ENCODE measurements at places on chromosomes 12 and 14.

DNA sequence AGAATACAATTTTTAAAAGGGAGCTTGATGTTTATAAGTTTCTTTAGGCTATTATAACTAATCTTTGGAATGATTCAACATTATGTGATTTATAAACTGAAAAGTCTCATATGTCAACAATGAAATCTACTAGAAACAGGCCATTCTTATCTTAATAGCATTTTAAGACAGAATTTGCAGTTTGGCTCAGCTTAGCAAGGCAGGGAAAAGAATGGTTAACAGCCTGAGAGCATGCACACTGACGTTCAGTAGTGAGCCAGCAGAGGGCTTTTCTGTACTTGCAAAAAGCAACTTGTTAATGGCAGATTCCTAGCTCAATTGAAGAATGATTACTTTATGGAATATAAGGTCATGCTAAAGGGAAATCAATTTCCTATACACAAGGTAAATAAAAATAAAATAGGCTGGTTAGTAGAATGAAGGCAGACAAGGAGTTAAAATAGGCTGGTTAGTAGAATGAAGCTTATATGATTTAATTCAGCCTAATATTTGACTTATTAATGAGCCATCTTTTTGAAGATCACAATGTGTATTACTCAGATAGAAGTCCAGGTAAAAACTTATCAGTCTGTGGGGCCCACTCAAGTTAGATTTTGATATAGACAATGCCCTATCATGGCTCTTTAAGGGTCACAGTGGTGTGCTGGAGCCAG lies 95.9 kb downstream of the OTOGL start:
- peak; percentile 52 for DNase-seq

GRCh38 chr14:56136571-56137452 lies 18.6 kb downstream of the PELI2 start:
- no peak for DNase-seq

GRCh38 chr14:89810101-89810500 lies 144.4 kb downstream of the EFCAB11 start:
- DNase-seq, result no peak

GRCh38 chr12:55642669-55643068 lies 6.0 kb downstream of the OR10P1 start:
- DNase-seq, result no peak

GRCh38 chr12:6551496-6552139 lies 4.2 kb downstream of the IFFO1 start:
- DNase-seq, result no peak

DNA sequence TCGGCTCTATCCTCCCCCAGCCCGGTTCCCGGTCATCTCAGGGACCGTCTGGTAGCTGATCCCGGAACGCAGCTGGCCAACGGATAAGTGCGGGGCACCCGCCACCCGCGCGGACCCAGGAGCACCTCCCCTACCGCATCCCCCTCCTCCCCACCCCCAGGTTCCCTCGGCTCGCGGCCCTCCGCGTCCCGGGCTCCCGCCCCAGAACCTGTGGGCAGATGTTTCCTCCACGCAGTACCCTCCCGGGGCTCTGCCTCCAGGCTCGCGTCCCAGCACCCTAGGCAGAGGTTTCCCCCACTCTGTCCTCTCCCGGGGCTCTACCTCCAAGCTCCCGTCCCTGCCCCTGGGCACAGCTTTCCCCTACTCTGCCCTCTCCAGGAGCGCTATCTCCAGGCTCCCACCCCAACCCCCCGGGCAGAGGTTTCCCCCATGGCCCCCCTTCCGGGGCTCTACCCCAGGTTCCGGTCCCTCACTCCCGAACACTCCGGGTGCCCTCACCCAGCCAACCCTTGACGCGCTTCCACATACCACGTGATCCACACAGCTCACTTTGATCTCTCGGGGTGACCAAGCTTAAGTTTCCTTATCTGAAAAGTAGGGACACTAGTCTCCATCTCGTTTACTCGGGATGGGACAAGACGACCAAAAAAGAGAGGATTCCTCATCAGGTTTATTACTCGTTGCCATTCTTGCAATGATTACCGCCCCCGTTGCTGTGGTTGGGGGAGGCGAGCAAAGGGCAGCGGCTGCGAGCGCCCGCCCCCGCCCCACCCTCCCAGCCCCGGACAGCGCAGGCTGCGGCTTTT lies at the start of gene CCDC38:
Gene CCDC38, minus strand, starts transcription at position 91 of the 806 bp plus-strand sequence. CDS start 6,105 bp downstream, outside the sequence.
- peak; percentile 18 for DNase-seq

DNA sequence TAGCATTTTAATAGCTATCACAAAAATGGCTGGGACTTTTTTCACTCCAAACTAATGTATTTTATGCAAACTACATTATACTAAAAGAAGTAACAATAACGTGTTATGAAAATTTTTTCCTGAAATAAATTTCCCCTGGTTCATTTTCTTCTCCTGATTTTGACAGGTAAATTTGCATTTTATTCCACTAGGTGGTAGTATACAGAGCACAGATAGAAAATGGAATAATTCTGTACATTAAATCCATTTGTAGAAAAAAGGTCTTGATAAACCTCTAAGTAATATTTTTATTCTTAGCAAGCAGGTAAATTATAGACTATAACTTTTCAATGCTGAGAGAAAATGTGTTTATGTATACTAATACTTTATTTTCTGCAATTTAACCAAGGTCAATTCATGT lies 96.5 kb downstream of the BCAT1 start:
- DNase-seq, result no peak

DNA sequence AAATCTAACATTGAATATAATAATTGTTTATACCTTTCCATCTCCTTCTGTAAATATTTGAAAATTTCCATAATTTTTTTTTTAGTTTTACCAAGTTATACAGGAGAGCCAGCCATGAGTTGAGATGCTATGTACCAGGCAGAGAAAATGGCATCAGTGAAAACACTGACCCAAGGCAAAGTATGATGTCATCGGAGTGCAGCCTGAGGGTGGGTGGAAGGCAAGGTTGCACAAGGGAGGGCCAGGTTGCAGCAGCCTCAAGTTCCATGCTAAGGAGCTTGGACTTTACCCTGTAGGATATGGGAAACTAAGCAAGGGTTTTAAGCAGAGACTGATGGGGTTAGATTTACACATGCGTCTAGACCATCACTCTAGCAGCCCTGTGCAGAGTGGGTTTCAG lies 441.1 kb downstream of the BCAT1 start:
- no peak for DNase-seq

DNA sequence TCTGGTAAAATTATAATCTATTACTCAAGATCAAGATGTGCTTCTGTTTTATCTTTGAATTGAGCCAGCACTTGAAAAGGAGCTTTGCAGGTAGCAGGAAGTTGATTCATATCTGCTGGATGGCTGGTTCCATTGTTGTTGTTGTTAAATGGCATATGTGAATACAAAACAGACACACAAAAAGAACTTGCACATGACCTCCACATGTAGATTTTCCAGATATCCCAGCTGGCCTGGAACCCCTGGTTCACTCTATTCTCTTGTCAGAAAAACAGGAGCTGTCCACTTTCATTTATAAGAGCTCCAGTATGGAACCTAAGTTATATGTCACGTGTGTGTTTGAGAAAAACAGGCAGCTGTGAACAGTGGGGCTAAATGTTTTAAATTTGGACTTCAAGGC lies 273.9 kb downstream of the TMEM132D start:
- no peak for DNase-seq

- no peak for DNase-seq
Observed at GRCh38 chr12:111361073-111361716, 7.7 kb downstream of the PHETA1 start.

DNA sequence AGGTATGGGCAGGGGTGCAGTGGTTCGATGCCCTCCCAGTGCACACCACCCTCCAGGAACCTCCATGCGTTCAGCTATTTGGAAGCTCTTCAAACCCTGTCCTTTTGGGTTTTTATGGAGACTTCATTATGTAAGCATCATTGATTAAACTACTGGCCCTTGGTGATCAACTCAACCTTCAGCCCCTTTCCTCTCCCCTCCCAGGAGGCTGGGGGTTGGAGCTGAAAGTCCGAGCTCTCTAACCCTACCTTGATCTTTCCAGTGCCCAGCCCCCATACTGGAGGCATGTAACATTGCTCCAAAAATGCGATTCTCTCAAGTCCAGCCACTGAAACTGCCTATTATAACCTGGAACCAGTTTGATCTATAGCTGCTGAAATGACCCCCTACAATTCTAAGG lies 188.1 kb downstream of the IPO8 start:
- no peak for DNase-seq

DNA sequence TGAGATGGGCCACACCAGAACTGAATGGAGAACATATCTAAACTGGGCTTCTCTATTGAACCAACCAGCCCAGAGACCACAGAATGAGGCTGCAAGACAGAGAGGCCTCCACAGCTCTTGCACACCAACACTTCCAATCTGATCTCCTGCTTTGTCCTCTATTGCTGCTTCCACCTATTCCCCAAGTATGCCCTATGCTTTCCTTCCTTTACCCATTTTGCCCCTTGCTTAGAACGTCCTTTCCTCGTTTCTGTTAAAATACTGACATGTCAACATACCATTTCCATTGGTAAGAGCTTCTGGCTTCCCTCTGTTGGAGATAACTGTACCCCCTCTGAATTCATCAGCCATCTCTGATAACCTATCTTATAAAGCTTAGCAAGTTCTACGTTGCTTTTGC lies 2.8 kb downstream of the SLC2A13 start:
- DNase-seq, result no peak

- no peak for DNase-seq
Observed at GRCh38 chr12:14390870-14391530, 25.5 kb downstream of the ATF7IP start.

GRCh38 chr14:50839048-50839447 lies 8.1 kb upstream of the NIN start:
- DNase-seq, result no peak

DNA sequence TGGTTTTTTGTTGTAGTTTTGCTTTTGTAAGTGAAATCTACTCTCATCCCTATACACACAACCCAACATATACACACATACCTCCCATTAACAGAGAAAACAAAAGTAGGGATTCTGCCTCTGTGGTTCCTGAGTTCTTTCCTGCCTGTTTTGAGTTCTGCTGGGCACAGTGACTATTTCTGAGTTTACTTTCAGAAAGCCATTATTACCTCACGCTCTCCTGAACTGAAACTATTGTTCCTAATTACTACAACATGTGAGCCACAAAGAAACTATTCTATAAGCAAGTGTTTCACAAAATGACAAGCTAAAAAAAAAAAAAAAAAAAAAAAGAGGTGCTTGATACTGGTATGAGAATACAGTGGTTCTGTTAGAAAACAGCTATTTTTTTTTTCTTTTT lies 110.9 kb downstream of the ALG10B start:
- DNase-seq, result no peak

GRCh38 chr12:124388679-124389137 lies 93.8 kb downstream of the RFLNA start:
- no peak for DNase-seq

DNA sequence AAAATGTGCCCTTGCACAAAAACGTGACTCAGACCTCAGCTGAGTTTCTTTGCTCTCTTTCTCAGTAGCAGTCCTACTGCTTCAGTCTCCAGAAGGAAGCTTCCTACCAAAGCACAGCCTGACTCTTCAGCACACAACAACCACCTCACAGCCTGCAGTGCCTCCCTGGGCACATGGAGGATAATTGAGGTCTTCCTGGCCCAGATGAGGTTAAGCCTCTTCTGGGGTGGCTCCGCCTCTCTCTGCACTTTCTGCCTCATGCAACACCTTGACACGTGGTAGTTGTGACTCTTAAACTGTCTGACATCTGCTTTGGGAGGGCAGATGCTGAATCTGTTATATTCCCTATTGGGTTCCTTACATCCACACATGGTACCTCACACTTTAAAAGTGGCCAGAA lies 33.8 kb downstream of the GIT2 start:
- DNase-seq, result no peak

DNA sequence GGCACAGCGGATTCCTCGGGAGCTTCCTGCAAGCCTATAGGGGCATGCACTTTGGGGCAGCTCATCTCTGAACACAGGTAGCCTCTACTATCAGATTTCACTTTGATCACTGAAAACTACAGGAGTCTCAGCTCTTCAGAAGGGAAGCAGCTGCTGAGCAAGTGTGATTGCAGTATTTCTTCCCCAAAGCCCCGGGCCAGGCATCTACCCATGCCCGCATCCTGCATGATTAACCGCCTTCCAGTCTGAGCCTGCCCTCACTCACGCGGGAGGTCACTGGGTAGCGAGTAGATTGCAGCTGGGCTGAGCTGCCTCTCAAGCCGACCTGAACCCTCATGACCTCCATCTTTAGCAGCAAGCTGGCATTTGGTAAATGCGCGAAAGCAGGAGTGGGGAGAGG lies 334.7 kb downstream of the DPF3 start:
- DNase-seq, result no peak

GRCh38 chr14:101476916-101477553 lies 84.3 kb upstream of the DIO3 start:
- DNase-seq, result no peak

DNA sequence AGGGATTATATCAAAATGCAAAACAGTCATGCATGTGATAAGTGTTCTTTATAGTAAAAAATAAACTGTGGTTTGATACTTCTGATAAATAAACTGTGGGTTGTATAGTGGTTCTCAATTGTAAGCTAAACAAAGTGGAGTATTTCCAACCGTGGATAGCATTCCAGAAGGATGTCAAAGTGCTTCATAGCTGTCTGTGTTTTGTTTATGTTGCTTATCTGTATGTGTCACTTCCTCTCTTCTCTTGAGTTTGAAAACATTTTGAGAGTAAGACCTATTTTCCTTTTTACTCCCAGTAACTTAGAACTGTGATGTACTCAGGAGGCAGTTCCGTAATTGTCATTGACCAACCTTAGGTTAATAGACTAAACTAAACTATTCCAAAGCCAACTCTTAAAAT lies 415.8 kb downstream of the TMTC2 start:
- no peak for DNase-seq

GRCh38 chr12:114742363-114742762 lies 58.4 kb upstream of the TBX3 start:
- DNase-seq, result no peak

DNA sequence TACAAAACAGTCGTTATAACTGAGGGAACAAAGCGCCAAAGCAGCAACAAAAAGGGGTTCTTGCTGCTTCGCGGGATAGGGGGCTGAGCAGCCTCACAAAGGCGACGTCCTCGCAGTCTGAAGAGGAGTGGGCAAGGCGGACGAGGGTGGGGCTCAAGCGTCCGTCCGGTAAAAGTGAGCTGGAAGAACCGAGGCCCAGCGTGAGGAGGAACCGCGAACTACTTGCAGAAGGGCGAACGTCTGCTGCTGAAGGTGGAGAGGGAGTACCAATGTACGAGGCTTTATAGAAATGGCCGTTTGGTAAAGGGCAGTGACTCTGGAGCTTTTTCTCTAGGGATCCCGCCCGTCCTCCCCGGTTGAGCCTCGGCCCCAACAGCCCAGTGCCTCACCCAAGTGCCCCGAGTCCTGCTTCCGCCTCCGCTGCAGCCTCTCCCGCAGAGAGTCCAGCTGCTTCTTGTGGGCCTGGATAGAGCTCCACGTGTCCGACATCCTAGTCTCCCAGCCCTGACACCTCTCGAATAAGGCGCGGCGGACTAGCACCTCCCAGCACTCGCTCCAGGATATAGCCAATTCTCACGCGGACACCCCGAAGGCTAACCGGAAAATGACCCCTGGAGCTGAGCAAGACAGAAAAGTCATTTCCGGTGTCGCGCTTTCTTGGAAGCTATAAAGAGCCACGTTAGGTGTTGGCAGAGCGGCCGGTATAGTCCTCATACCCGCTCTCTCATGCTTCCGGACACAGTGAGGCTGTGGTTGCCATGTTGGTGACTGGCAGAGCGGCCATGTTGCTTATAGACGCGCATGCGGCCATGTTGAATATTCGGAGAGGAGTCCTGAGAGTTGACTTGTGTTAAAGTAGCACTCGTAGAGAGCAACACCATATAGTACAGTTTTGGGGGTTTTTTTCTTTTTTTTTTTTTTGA lies at the start of gene METTL3:
Gene METTL3, minus strand, starts transcription at position 606 of the 923 bp plus-strand sequence. Its CDS starts 117 bp downstream, at position 489.
- DNase-seq, result peak; percentile 98

- DNase-seq, result no peak
Observed at GRCh38 chr12:24500831-24501230, 448.1 kb downstream of the BCAT1 start.
